Choroid plexus epithelial cell (primary cell): ENCODE measurements at places on chromosomes 2 and 18.

GRCh38 chr2:177478029-177478428, 85.5 kb downstream of the AGPS start:
- no peak for DNase-seq

GRCh38 chr2:50133766-50134165, 898.2 kb downstream of the NRXN1 start:
- DNase-seq: no peak

DNA sequence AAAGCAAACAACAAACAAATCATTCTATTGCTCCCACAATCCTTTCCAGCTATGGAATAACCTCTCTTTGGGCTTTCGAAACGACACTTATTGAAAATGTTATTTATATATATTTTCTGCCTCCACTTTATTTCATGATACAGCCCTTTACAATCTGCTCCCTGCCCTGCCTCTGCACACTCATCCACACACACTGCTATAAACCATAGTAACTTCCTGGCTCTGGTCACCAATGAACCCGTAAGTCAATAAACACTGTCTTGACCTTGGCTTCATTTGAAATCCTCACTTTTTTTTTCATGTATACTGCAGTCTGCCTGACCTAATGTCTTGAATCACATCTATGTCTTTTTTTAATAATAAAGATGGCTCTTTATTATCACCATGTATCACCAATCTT, 161.5 kb downstream of the SLC39A10 start:
- DNase-seq: peak; percentile 81

DNA sequence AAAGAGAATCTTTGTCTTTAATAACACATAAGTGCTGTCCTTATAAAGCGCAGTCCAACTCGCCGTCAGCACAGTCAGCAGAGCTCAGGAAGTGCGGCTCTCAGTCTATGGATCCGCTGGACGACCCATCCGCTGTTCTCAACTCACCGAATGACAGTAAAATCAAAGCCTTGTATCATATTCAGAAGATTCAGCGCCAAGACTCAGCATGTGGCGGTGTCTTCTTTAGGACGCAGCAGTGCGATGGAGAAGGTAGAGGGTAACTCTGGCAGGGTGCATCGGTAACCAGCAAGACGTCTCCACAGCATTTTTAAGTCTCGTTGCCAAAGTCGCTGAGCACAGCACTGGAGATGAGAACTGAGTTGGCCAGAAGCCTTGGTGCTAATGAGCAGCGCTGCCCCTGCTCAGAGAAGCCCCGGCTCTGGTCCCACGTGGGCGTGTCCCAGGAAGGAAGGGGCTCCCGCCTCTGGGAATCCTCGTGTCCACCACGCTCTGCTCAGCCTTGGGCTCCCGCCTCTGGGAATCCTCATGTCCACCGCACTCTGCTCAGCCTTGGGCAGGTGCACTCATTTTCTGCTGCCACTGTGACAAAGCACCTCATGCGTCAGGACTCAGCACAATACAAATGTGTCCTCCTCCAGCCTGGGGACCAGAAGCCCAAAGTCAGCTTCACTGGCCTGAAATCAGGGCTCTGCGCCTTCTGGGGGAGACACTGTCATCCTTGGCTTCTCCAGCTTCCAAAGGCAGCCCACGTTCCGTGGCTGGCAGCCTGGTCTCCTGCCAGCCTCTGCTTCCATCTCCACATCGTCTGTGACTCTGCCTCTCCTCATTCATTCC, 238.0 kb upstream of the SALL3 start:
- no peak for DNase-seq

DNA sequence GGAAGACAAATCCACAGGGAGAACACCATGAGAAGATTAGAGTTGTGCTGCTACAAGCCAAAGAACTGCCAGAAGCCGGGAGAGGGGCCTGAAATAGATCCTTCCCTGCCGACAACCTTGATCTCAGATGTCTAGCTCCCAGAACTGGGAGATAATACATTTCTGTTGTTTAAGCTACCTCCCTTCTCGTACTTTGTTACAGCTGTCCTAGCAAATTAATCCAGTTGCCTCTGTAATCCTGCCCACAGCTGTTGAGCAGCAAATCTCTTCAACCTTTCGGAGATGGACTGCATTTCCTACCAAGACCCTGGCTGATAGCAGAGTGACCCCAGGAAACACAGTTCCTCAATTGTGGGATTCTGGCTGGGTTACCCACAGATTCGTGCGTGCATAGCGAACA, 2.6 kb upstream of the TBC1D8 start:
- DNase-seq: no peak

DNA sequence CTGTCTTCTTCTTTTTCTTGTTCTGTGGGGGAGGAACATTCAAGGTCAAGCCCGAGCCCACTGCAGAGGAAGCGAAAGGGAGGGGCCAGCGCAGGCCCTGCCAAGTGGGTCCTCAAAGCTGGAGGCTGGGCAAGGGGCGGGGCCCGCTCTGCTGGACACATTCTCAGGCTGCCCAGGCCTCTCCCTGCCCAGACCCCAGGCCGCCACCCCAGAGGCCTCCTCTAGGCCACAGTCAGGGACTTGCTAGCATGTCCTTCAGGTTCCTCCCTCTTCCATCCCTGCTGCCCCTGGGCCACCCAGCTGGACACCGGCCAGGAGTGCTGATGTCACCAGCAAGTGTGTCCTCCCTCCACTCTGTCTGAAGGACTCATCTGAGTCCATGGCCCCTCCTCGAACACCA, 44.1 kb downstream of the KIF1A start:
- no peak for DNase-seq

- DNase-seq: no peak
Observed at GRCh38 chr2:109448946-109449788, 164.6 kb downstream of the SEPTIN10 start.

DNA sequence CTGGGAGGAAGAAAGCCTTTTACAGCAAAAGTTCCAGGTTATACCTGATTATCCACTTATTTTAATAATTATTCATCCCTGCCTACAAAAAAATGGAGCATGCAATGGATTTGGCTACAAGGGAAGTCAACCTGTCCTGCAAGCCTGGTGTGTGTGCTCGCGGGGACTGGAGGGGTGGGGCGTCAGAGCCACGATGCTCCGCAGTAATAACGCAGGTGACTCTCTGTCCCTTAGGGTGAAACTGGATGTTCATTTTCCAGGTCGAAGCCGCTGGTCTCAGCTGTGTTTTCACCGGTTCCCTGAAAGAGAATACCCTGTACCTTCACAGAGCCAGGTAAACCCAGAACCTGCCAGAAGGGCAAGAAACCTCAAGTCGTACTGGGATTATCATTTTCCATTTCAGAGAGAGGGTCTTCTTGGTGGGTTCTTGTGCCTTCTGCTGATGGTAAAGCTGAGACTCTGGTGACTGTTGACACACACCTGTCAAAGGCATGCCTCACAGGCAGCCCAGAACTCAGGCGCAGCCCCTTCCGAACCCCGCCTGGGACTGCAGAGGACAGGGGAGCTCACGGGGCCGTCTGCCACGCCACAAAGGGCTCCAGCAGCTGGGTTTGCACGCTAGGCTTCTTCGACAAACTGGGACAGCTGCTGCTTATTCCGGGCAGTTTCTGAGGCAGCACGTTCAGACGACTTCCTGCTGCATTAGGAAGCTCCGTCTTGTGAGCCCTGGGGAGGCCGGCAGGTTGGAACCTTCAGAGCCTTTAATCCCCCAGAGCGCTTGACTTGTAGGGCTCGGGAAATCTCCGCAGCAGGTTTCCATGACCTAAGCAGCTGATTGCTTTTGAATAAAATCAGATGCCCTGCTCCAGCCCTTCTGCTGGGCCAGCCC, 58.6 kb downstream of the KCNG2 start:
- peak; percentile 66 for DNase-seq

DNA sequence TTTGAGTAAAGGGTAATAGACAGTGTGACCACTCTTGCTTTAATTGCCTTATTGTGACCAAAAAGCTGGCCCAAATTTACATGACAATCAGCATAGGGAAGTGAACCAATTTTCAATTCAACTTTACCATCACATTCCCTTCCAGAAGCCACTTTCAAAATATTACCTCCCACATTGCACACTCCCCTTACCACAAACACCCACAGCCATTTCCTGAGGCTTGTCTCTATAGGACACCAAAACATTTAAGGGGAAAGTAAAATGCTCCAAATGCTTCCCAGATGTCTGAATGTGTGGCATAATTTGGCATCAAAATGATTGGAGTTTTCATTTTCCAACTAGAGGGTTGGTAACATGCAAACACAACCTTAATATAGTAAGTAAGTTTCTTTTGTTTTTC, 616.1 kb downstream of the SLC4A3 start:
- DNase-seq: no peak

DNA sequence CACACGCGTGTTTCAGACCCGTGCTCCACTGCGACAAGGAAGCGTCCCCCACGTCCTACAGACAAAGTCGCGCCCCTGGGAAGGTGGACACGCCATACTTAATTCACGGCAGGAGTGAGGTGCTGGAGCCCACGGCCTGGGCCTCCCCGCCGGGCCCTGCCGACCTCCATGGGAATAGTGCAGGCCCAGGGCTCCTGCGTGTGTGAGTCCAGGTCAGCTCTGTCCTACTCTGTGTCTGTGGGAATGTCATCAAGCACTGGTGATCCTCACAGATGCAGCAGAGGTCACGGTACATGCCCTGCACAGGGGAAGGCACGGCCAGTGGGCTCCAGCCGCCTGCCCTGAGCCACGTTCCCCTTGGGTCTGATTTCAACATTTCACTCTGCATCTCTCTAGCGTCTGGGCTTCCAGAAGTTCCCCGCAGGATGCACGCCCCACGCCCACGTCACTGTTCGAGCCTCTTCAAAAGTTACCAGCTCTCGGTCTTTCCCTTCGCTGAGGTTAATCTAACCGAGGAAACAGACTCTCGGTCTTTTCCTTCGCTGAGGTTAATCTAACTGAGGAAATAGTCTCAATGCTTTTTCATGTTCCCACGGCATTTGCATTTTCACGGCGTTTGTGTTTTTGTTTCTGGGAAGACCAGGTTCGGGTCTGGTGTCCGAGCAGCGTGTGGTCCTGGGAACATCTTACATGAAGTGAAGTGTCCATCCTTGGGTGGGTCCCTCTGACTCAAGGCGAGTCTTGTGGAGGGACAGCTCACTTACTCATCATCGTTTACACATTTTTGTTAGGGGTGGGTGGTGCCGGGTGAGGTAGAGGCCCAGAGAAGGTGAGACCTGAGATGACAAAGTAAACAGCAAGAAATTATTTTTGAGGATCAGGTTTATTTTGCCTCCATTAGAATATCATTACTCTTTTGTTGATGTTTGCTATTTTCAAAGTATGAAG, 157.3 kb upstream of the ALKAL2 start:
- DNase-seq: no peak

GRCh38 chr2:181891966-181892798, 652 bp downstream of the ITPRID2 start:
- DNase-seq: peak; percentile 52

DNA sequence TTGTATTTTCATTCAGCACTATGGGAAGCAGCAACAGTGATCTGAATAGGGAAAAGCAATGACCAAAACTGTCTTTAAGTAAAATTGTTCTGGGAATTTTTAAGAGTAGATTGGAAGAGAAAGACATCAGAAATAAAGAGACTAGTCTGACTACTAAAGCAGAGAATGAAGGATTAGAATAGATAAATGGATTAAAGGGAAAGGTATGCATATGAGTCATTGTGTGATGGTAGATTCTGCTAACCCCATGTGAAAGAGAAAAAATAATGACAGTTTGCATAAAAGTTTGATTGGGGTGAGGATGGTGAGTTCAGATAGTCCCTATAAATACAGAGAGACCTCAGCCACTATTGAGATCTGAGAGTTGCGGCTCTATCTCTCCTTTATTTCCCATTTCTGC, 139.6 kb upstream of the DCC start:
- no peak for DNase-seq

DNA sequence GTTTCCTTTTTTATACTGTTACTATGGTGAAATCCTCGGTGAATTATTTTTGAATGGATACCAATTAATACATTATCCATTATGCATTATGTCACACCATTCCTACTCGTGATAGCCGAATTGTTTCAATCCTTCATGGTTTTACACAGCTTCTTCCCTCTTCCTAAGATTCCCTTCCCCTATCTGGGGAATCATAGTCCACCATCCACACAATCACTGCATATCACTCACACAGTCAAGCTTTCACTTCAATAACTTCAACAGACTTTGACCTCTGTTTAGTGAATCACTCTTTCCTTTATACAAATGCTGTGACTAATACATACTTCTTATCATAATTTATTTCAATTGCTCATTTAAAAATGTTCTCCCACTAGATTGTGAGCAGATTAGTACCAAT, 1108.1 kb upstream of the LRRTM1 start:
- no peak for DNase-seq

- peak; percentile 60 for DNase-seq
Observed at GRCh38 chr2:27308359-27308881, at the start of gene UCN. UCN (minus strand) TSS chr2:27308445; CDS start chr2:27307895, 550 bp downstream.

GRCh38 chr2:136665736-136666135, 99.6 kb upstream of the THSD7B start:
- DNase-seq: no peak

DNA sequence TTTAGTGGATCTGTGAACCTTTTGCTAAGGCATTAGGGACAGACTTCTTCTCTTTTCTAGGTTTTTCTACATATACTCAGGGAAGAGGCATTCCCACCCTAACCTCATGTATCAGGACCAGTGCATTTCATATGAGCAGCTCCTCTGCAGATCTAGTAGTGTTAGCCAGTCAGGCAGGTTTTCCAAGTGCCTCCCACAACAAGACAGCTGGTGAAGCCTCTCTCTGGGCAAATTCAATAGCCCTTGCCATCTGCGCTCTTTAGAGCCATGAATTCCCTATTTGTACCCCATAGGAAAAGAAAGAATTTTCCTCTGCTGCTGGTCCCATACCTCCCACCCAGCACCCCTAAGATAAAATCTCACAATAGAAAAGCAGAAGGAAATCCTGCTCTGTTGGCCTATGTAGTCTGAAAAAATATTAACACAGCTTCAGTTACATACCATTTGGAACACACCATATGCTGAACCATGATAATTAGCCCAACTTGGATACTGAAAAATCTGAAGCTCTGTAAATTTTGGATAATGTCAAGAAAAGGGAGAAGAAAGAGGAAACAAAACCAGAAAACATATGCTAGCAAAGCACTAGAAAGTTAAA, 1354.6 kb upstream of the NRXN1 start:
- DNase-seq: no peak

- peak; percentile 62 for DNase-seq
Observed at GRCh38 chr2:162211732-162212131, 31.5 kb downstream of the FAP start.

DNA sequence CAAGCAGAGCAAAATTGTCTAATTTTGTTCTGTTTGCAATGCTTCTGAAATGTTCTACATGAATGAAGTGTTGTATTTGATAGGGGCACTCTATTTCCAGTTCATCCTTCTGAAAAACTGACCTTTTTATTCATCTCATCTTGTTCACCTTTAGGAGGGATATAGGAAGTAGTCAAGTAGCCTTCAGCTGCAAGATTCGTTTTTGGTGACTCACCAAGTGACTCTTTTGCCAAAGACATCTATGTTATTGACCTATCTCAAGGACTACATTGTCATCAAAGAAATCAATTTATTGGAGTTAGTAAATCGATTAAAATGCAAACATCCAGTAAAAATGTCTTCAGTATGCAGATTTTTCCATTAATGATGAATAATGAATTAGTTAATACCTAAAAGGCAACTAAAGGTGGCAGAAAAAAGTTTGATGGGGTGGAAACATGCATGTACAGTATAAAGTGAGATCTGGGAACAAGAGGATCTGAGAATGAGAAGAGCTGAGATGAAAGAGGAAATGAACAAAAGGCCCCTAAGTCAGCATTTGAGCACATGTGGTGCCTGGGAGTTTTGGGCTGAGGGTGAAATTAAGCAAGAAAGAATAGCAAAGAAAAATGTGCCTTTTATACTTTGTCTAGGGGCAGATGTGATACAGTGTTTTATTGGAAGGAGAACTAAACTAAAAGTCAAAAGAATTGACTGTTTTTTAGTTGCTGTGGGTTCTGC, 255.1 kb upstream of the LINC00305 start:
- DNase-seq: peak; percentile 7
